Activated CD8-positive, alpha-beta T cell treated with anti-CD3 and anti-CD28 coated beads, Interleukin-2, amount 10 ng/mL, durations not matched to agents 7 days and 5 days (primary cell): ENCODE measurements at places on chromosomes 7 and 10. TPM values are rescaled to one million over a fixed set of nuclear protein-coding genes. Genes with fewer than 3 reads are reported as not detected.
A peak's percentile ranks its signal among the peaks of the same experiment; 100 is the strongest.

DNA sequence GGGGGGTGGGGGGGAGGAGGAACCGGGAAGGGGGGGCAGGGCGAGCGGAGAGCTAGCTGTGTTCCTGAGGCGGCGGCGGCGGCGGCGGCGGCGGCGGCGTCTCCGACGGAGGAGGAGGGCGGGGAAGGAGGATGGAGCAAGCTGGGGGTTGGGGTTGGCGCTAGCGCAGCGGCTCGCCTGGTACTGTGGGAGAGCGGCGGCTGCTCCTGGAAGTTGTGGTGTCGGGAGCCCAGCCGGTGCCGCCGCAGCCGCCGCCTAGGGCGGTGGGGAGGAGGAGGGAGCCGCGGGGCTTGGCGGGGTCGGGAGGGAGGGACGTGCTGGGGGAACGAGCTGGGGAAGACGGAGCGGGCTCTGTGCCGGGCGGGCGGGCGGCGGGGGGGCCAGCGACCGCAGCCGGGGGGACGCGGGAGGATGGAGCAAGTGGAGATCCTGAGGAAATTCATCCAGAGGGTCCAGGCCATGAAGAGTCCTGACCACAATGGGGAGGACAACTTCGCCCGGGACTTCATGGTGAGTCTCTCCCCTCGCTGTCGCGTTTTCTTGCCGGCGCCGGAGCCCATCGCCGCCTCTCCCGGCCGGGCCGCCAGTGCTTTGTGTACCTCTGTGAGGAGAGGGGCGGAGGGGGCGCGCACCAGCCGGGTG is at the start of gene PTPN12:
PTPN12 (plus strand) TSS at position 160 of the 642 bp plus-strand sequence; CDS start at position 412, 252 bp downstream.
- H3K4me3 ChIP-seq = peak within 1 kb of the TSS; percentile 94
- peak; percentile 57 for DNase-seq
- H3K4me1 ChIP-seq = peaks cover 16% of the 10 kb centered on the region
- H3K27me3 ChIP-seq = peaks cover 11% of the 10 kb centered on the region

GRCh38 chr10:133525444-133525843 is 1.7 kb upstream of the CYP2E1 start:
- peaks cover 51% of the 10 kb centered on the region for H3K27me3 ChIP-seq
- no peak for DNase-seq
- H3K4me3 ChIP-seq = no peak overlapping the region

DNA sequence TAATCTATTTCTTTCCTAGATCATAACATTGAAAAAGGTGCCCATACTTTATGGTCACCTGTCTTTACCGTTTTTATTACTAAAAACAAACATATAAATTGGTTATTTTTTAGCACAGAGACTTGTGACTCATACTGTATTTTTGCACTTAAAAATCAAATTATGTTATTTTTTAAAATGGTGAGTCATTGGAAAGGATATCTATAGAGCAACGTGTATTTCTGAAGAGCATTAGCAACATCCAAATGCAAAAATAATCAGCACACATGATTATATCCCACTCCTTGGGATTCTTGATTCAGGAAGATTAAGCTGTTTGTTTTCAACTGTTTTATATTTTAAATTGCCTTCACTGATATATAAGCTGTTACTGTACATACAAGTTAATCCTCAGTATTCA is 40.7 kb upstream of the FMC1 start:
- DNase-seq = no peak
- H3K36me3 ChIP-seq = peaks cover 3% of the 10 kb centered on the region
- H3K4me3 ChIP-seq = no peak overlapping the region
- no peaks in the 10 kb centered on the region for H3K27me3 ChIP-seq
- H3K4me1 ChIP-seq = no peaks in the 10 kb centered on the region

GRCh38 chr7:1755783-1756625 is 85.9 kb downstream of the ELFN1 start:
- no peak overlapping the region for H3K4me3 ChIP-seq
- H3K27me3 ChIP-seq = peaks cover 12% of the 10 kb centered on the region
- H3K4me1 ChIP-seq = peaks cover 13% of the 10 kb centered on the region
- H3K27ac ChIP-seq = no peak overlapping the region
- no peaks in the 10 kb centered on the region for H3K36me3 ChIP-seq

- peaks cover 44% of the 10 kb centered on the region for H3K4me1 ChIP-seq
- H3K4me3 ChIP-seq = peak overlapping the region; percentile 98
- H3K27ac ChIP-seq = peak overlapping the region; percentile 84
- peaks cover 42% of the 10 kb centered on the region for H3K36me3 ChIP-seq
Measured at GRCh38 chr7:100476101-100476780, 2.8 kb downstream of the TSC22D4 start.

- H3K4me1 ChIP-seq = no peaks in the 10 kb centered on the region
- H3K27ac ChIP-seq = no peak overlapping the region
- H3K27me3 ChIP-seq = no peaks in the 10 kb centered on the region
- peaks cover 35% of the 10 kb centered on the region for H3K36me3 ChIP-seq
- H3K4me3 ChIP-seq = no peak overlapping the region
Measured at GRCh38 chr10:89750441-89750840, 49.1 kb downstream of the KIF20B start.

- H3K36me3 ChIP-seq = no peaks in the 10 kb centered on the region
- no peaks in the 10 kb centered on the region for H3K27me3 ChIP-seq
- H3K4me1 ChIP-seq = no peaks in the 10 kb centered on the region
- no peak overlapping the region for H3K4me3 ChIP-seq
- no peak overlapping the region for H3K27ac ChIP-seq
Measured at GRCh38 chr7:49762666-49763065, 10.8 kb upstream of the VWC2 start.

- no peaks in the 10 kb centered on the region for H3K4me1 ChIP-seq
- no peak overlapping the region for H3K27ac ChIP-seq
- no peak for DNase-seq
- no peaks in the 10 kb centered on the region for H3K27me3 ChIP-seq
Measured at GRCh38 chr10:86160890-86161585, 205.6 kb downstream of the GRID1 start.

DNA sequence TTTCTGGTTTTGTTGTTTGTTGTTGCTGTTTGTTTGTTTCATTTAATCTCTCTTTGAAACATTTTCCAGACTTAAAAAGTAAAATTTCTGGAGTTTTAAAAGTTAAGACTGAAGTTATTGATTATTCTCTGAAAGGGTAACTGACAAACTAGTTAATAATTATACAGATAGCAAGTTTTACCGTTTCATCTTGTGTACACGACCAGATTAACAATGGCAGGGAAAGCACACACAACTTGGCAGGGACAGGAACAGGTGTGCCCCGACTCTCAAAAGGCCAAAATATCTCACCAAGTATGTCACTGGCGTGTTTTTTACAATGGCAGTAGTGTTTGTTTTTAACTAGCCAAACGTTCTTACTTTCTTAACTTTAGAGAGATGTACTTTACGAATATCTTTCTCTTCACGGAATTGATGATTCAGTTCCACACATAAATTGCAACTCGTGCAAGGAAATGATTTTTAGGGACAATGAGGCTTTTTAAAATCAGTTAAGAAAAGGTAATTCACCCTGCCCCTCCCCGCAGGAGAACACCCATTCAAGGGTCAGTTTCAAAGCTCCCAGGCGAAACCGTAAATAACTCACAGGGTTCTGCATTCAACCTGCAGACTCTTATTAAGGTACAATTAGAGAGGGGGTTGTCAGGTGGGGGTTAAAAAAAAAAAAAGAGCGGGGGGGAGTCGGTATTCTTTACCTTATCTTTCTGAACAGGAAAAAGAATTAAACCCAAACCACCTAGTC is 3.5 kb downstream of the CTBP2 start:
- H3K36me3 ChIP-seq = no peaks in the 10 kb centered on the region
- H3K27ac ChIP-seq = no peak overlapping the region
- no peak for DNase-seq
- H3K4me1 ChIP-seq = peaks cover 11% of the 10 kb centered on the region

GRCh38 chr7:89780291-89780690 is 374.0 kb upstream of the STEAP1 start:
- no peaks in the 10 kb centered on the region for H3K4me1 ChIP-seq
- no peak for DNase-seq
- H3K36me3 ChIP-seq = no peaks in the 10 kb centered on the region
- no peak overlapping the region for H3K27ac ChIP-seq
- no peaks in the 10 kb centered on the region for H3K27me3 ChIP-seq

- H3K27me3 ChIP-seq = no peaks in the 10 kb centered on the region
- H3K4me3 ChIP-seq = no peak overlapping the region
- no peaks in the 10 kb centered on the region for H3K4me1 ChIP-seq
- peaks cover 43% of the 10 kb centered on the region for H3K36me3 ChIP-seq
- no peak for DNase-seq
- H3K27ac ChIP-seq = peak overlapping the region; percentile 37
Measured at GRCh38 chr10:35041502-35041879, 48.6 kb downstream of the CUL2 start.

DNA sequence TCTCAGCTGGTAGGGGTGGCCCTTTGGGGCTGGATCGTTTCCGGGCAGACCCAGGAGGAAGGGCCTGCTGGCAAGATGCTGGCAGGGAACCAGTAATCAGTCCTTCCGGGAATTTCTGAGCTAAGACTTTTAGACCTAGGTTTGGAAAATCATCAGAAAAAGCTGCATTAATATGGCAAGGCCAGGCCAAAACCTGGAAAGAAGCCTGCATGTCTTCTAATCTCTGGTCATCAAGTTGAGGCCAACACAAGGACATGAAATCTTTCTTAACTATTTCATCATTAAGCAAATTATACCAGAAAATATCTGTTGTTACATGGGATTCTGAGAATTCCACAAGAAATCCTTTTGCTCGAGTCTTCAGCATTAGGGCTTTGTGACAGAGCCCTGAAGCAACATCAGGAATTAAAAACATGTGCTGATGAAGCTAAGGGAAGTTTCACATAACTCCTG is 19.9 kb downstream of the CPA1 start:
- H3K27ac ChIP-seq = no peak overlapping the region
- H3K4me1 ChIP-seq = peaks cover 22% of the 10 kb centered on the region
- no peak for DNase-seq
- no peak overlapping the region for H3K4me3 ChIP-seq

- H3K36me3 ChIP-seq = no peaks in the 10 kb centered on the region
- no peaks in the 10 kb centered on the region for H3K27me3 ChIP-seq
- H3K4me1 ChIP-seq = no peaks in the 10 kb centered on the region
- H3K27ac ChIP-seq = no peak overlapping the region
Measured at GRCh38 chr7:171364-171904, 20.9 kb upstream of the FAM20C start.

GRCh38 chr10:79340646-79341244 is 6.5 kb upstream of the PPIF start:
- no peaks in the 10 kb centered on the region for H3K27me3 ChIP-seq
- H3K4me3 ChIP-seq = no peak overlapping the region
- no peaks in the 10 kb centered on the region for H3K36me3 ChIP-seq
- peaks cover 25% of the 10 kb centered on the region for H3K4me1 ChIP-seq

GRCh38 chr10:9052767-9053166 is 998.3 kb downstream of the GATA3 start:
- H3K4me1 ChIP-seq = peaks cover 21% of the 10 kb centered on the region
- H3K27ac ChIP-seq = no peak overlapping the region
- no peak overlapping the region for H3K4me3 ChIP-seq
- peaks cover 14% of the 10 kb centered on the region for H3K36me3 ChIP-seq
- no peaks in the 10 kb centered on the region for H3K27me3 ChIP-seq

- H3K36me3 ChIP-seq = no peaks in the 10 kb centered on the region
- H3K4me3 ChIP-seq = no peak within 1 kb of the TSS
- no peak within 1 kb of the TSS for H3K27ac ChIP-seq
- H3K27me3 ChIP-seq = peaks cover 67% of the 10 kb centered on the region
- no peak for DNase-seq
Measured at GRCh38 chr7:155811895-155812761, at the start of gene SHH. Gene SHH, minus strand, starts transcription at chr7:155812463. Its CDS starts 341 bp downstream, at chr7:155812122.

GRCh38 chr10:2665772-2666171 is 401.6 kb upstream of the PFKP start:
- H3K27ac ChIP-seq = no peak overlapping the region
- H3K27me3 ChIP-seq = no peaks in the 10 kb centered on the region
- H3K36me3 ChIP-seq = no peaks in the 10 kb centered on the region
- no peak for DNase-seq
- H3K4me1 ChIP-seq = no peaks in the 10 kb centered on the region
- H3K4me3 ChIP-seq = no peak overlapping the region

GRCh38 chr7:45897042-45897690 is 8.9 kb downstream of the IGFBP1 start:
- no peaks in the 10 kb centered on the region for H3K36me3 ChIP-seq
- peaks cover 22% of the 10 kb centered on the region for H3K27me3 ChIP-seq
- no peak for DNase-seq
- H3K4me1 ChIP-seq = no peaks in the 10 kb centered on the region
- H3K4me3 ChIP-seq = no peak overlapping the region

DNA sequence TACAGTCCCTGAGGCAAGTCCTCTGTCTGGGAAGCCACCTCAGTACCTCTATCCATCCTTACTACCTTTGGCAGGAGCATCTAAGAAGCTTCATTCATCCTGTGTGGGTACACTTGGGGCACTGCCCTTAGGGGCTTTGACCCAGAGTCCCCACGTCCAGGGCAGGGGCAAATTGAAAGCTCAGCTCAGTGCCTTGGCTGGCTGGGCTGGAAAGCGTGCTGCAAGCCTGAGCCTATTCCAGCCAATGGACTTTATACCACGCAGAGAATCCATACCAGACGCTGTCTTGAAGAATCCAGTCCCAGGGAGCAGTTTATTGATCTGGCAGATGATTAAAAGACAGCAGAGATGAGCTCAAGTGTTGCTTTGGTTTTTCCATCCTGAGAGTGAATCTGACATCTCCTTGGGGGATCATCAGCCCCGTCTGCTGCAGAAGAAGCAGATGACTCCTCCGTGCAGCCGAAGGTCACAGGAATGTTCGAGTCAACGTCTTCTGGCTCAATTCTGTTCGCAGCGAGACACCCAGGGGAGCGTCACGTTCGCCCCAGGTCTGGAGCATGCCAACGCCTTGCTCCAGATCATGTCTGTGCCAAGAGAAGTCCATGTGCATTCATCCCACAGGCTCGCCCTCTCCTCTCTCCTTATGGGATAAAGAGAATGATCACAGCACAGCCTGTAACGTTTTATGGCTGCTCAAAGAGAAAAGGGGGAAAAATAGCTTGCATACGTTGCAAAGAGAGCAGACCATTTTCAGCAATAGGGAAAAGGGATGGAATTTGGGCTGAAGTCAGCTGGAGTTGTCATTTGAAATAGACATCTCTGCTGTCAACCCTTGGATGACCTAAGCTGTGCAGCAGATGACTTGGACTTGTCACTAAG is 35.8 kb upstream of the LYZL1 start:
- peaks cover 8% of the 10 kb centered on the region for H3K27me3 ChIP-seq
- no peak for DNase-seq
- no peak overlapping the region for H3K4me3 ChIP-seq
- H3K4me1 ChIP-seq = no peaks in the 10 kb centered on the region
- no peak overlapping the region for H3K27ac ChIP-seq

The IDI2 gene
- total RNA-seq = not detected

The ACTA2 gene
- total RNA-seq = 12.9 TPM

The MASTL gene
- 40.7 TPM for total RNA-seq

The GET4 gene
- total RNA-seq = 38.3 TPM

The SPDYE8 gene
- not detected for total RNA-seq

The OR2A12 gene
- total RNA-seq = not detected

The CLDN15 gene
- 21.2 TPM for total RNA-seq

The PSTK gene
- 3.2 TPM for total RNA-seq
